ENCODE measurements at places on chromosomes 11 and 22. TPM values are rescaled to one million over a fixed set of nuclear protein-coding genes. Genes with fewer than 3 reads are reported as not detected.

FERMT3 gene
- 221 TPM for total RNA-seq

LRRN4CL gene
- total RNA-seq = 0.27 TPM

MYBPC3 gene
- 0.27 TPM for total RNA-seq

SMIM38 gene
- total RNA-seq = 0.54 TPM

ELFN2 gene
- total RNA-seq = under 0.01 TPM

C11orf52 gene
- not detected for total RNA-seq

SCGB1A1 gene
- total RNA-seq = not detected

BARX2 gene
- total RNA-seq = not detected

DYNC2H1 gene
- total RNA-seq = 2.4 TPM

DNAJB7 gene
- not detected for total RNA-seq

Measured in hematopoietic multipotent progenitor cell (in vitro differentiated cells).